Activated CD4-positive, alpha-beta T cell treated with anti-CD3 and anti-CD28 coated beads for 24 hours (primary cell): ENCODE measurements at places on chromosomes 7 and 10.

- no peak for DNase-seq
Observed at GRCh38 chr7:131830681-131831080, 274.3 kb upstream of the PODXL start.

DNA sequence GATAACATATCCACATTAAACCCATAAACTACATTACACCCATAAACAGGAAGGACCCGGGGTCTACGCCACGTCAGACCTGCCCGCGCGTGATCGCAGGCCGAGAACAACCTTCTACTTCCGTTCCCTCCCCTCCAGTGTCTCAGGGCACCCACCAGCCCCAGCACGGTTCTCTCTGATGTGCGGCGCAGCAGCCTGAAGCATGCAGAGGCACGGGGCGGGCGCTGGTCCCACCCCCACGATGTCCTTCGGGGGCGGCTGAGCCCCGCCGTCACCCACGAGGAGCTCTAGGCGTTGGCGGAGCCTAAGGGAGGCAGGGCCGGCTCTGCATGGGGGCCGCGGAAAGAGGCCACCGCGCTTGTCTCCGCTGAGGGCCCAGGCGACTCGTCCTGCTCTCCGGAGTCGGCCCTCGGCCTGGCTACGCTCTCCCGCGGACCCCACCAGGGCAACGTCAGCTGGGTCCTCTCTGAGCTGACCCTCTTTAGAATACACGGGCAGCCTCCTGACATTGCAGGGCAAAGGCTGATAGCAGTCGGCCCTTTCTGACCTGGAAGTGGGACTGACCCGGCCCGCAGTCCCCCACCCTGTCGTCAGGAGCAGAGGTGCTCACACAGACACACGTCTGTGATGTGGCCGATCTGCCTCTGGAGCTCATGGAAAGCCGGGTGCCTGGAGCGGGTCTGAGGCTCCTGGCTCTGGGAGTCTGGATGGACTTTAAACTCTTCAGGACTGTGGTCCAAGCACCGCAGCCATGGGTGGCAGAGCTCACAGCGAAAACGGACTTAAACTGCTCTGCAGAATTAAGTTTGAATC lies 65.6 kb upstream of the ADGRA1 start:
- no peak for DNase-seq

DNA sequence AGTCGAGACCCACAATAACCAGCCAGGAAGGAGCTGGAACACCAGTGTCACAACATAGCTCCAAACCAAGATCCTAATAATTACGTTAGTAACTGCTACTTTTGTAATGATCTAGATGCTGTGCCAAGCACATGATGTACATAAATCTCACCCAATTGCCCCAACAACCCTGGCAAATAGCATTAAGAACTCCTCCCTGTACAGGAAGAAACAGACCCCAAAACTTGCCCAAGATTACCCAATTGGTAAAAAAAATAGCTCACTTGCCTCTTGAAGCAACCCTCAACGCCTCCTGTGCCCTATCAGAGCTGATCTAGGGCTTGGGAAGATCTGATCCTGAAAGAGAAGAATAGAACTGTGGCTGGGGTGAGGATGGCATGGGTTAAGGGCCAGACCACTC lies 628.7 kb upstream of the AUTS2 start:
- DNase-seq: no peak

DNA sequence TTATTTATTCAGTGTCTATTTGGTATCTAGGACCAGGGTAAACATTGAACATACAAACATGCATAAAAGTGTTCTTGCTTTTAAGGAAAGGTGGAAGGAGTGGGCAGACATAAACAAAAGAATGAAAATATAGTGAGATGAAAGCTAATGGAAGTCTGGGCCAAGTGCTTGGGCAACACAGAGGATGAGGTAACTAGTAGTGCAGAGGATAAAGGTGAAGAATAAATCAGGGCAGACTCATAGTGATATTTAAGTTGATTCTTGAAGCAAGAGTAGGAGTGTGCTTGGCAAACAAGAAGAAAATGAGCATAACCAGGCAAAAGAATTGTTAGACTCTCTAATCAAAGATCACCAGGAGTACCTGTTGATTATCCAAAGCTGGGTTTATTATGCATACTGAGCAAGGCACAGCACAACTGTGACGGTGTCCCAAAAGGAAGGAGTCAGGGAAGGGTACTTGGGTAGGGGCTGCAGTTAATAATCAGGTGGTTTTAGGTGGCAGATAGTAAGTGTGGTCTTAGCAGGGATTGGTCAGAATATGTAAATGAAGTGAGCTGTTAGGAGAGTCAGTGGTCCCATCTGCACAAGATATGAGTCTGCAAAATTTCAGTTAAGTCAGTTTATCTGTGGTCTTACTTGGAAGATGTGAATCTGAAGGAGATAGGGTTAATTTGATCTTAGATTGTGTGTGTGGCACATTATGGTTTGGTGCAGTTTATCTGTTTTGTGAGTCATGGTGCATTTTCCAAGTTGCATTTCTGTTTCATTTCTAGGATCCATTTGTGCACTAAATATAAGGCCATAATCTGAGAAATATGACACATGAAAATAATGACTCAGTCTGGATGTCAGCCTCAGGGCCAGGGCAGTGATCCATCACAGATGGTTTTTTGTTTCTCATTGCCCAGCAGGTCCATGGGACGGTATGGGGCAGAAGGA lies 30.6 kb upstream of the TAX1BP1 start:
- no peak for DNase-seq

- DNase-seq: no peak
Observed at GRCh38 chr7:42189535-42189934, 47.5 kb downstream of the GLI3 start.

DNA sequence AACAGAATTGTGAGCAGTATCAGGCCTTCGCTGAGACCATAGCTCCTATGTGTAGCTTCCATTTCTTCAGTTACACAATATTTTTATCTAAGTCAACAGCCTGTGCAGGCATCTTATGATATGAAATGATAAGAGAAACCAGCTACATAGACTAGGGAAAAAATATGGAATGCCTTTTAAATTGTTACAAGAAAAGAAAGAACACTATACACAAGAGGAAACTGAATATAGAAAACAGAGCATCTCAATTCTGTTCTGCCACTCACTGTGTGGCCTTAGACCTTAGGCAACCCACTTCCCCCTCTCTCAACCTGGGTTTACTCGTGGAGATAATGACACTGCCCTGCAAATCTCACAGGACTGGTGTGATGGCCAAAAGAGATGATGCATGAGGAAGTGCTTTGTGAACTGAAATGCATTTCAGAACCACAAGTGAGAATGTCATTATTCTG lies 132.9 kb downstream of the LRRN3 start:
- no peak for DNase-seq

GRCh38 chr10:14560791-14561765 lies 213.6 kb downstream of the FAM107B start:
- DNase-seq: no peak

GRCh38 chr10:9305018-9305655 lies 1250.6 kb downstream of the GATA3 start:
- no peak for DNase-seq

GRCh38 chr10:24690961-24691512 lies 32.6 kb downstream of the ARHGAP21 start:
- no peak for DNase-seq

DNA sequence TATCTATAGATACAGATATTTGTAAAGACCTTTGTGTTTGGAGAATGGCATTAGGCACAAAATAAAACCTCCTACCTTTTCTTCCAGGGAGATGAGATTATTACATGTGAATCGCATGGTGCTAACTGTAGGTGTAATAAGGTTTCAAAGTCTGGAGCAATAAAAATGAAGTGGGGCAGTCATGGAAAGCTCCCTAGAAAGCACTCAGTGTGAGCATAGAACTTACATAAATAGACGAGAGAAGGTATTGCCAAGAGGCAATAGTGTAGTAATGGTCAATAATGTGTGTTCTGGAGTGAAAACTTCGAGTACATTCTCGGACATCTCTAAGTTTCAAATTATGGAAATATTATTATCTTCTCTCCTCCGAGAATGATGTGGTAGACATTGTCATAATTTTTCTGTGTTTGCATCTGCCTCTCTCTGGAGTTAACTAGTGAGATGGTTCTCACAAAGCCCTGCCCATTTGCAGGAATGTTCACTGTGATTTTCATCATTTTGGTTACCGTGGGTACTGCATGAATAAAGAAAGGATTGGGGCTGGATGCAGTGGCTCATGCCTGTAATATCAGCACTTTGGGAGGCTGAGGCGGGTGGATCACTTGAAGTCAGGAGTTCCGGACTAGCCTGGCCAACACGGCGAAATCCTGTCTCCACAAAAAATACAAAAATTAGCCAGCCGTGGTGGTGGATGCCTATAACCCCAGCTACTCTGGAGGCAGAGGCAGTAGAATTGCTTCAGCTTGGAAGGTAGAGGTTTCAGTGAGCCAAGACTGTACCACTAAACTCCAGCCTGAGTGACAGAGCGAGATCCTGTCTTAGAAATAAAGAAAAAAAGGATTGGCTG lies 10.6 kb downstream of the VIM start:
- no peak for DNase-seq

GRCh38 chr10:558891-559766 lies 130.3 kb downstream of the DIP2C start:
- no peak for DNase-seq
